ENCODE measurements at places on chromosomes 7 and 10.

- DNase-seq, result no peak
Measured at GRCh38 chr10:62916141-62916603, 100.0 kb upstream of the EGR2 start.

DNA sequence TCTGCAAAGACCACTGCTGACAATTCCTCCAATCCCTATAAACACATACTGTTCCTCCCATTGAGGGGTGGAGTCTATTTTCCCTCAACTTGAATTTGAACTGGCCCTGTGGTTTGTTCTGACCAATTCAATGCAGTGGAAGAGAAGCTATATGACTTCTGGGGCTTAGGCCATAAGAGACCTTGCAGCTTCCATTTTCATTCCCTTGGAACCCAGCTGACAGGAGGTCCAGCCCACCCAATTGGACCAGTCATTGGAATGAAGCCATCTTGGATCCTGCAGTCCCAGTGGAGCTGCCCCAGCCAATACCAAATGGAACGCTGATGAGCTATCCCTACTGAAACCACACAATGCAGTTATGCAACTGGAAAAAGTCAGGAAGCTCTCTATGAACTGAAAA is 8.9 kb upstream of the TMED4 start:
- no peak for DNase-seq

- DNase-seq, result no peak
Measured at GRCh38 chr10:57336341-57336740, 931.4 kb downstream of the IPMK start.

DNA sequence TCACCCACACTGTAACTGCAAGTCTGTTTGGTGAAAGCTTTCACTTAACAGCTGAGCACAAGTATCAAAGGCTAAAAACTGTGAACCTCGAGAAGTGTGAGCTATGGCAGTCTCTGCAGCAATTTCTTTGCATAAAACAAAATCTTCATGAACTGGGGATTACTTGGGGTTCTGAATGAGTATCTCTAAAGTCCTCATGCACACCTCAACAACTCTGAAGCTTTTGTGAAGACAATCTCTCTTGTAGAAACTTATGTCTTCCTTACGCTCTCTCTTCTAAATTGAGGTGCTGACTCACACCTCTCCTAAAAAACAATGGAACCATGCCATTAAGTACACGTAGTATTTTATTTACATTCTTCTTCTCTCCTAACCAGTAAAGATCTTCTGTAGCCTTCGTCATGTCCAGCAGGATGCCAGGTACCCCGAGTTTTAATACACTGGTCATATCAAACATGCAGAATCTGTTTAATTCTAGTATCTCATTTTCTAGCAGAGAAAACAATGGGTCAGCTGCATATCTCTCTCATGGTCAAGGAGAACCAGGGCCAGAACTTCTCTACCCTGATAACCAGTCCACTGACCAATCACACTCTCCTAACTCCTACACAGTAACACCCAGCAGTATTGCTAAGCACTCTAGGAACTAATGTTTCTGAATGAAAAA is 76.9 kb downstream of the UBE2H start:
- no peak for DNase-seq

Measured in NCI-H1417 treated with DMSO at 0.1 percent for 48 hours (cell line).